ENCODE measurements at places on chromosomes 4 and X.
A peak's percentile ranks its signal among the peaks of the same experiment; 100 is the strongest.

DNA sequence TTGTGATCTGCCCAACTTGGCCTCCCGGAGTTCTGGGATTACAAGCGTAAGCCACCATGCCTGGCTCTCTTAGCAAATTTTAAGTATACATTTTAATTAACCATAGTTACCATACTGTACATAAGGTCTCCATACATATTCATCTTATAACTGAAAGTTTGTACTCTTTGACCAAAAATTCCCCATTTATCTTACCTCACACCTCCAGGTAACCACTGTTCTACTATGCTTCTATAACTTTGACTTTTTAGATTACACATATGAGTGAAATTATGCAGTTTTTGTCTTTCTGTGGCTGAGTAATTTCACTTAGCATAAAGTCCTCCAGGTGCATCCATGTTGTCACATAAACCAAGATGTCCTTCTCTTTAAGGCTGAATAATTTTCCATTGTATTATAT is 17.4 kb downstream of the C4orf51 start:
- no peak for DNase-seq

GRCh38 chrX:11244636-11245035 is 48.6 kb upstream of the AMELX start:
- DNase-seq: no peak

DNA sequence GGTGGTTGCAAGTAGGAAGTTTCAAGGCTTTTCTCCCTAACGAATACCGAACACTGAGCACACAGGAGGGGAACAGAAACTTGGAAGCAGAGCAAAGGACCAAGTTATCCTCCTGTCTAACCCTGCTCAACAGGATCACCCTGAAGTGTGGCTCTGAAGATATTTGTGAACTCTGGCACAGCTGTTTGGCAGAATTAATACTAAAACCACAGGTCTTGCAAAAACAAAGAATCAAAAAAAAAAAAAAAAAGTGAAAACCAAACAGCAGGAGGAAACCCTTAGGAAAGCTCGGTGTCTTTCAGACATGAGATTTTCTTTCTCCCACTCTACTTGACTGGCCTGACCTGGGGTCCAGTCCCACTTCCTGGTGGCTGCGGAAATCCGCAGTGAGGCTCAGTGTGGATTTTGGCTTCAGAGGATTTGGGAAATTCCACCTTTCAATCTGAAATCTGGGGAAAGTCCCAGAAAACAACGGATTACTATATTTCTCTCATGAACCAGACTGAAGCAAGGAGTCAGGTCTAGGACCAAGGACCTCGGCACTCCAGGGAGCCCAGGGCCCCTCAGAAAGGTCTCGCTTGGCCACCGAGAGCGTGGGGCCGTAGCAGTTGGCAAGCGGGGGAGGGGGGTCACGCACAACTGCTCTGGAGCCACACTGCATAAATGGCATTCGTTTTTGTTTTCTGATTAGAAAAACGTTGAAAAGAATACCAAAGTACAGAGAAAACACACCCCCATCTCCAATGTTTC is 867 bp downstream of the TIFA start:
- DNase-seq: peak; percentile 45

- no peak for DNase-seq
These were observed 242.7 kb upstream of the WDFY3 start for GRCh38 chr4:85209161-85209560.

DNA sequence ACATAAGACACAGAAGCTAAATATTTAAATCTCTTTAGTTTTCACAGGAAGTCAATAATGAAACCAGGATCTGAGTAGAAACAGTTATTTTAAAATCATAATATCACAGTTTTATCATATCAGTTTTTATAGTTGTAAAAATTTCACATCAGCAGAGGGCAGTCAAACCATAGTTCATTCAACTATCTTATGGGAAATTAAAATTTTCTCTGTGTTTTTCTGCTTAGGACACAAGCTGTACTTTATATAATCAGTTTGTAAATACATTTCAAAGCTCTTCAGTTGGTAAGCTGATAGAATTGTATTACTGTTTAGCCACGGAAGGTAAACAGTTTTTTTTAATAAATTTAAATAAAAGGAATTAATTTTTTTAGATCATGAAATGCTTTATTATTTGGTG is 204.8 kb upstream of the NUDT6 start:
- DNase-seq: no peak

DNA sequence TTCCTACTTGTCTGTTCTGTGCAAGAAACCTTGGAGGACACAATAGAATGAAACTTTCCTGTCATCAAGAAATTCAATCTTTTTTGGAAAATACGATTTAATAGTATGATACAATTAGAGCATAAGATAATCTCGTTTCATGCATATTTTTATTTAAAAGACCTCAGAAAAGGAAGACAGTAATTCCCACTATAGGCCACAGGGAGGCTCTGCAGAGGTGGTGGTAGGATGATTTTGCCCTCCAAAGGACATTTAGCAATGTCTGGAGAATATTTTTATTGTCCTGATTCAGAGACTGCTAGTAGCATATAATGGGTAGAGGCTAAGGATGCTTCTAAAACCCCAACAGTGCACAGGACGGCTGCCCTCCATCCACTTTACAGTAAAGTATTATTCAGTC is 68.7 kb downstream of the PAK3 start:
- DNase-seq: peak; percentile 18

- DNase-seq: peak; percentile 10
These were observed 313.6 kb upstream of the DDX53 start for GRCh38 chrX:22686138-22686541.

DNA sequence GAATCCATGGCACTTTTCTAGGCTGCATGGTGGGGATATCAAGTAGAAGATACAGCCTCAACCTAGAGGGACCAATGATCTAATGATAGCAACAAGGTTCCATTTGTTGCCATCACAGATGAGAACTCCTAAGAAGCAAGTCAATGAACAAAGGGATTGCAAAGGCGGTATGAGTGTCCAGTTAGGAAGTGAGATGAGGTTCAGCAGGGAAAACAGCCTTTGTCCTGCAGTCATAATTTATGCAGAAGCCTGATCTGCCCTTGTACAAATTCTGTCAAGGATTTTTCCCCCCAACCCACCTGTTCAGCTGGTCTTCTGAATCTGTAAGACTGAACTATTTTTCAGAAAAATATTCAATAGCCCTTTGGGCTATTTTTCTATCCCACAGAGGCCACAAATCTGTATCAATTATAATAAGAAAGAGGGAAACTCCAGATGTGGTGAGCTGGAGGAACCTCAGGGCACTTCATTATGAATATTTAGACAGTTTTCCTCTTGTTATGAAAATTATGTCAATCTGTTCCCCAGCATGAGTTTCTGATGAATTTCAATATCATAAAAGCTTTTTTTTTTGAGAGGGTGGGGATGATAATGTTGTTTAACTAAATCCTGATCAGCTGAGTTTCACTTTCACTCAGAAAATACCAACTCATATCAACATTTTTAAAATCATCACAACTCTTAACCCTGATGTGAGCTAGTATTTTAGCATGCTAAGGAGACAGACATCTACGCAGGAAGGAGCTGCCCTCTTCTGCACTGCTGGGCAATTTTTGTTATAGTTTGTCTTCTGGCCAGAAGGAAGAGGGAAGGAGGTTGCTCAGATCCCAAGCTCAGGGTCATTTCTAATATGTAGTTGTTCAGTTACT is 127.2 kb upstream of the MAP3K15 start:
- no peak for DNase-seq

DNA sequence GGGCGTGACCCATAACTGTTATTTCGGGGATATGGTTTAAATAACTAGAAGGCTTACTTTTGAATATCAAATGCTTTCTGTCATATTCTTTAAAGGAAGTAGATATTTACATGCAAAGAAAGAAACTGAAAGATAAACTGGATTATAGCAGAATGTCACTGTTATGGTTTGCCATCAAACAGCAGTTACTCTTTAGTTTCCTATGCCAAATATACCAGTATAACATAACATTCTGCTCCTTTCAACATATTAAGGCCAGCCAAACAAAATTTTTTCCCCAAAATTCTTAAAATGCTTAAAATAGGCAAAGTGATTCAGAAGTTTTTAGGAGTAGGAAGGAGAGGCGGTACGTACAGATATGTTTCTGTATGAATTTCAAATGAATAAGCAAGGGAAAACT is 27.0 kb downstream of the KDM6A start:
- DNase-seq: no peak

- DNase-seq: no peak
These were observed 222.6 kb downstream of the NDST4 start for GRCh38 chr4:114890773-114891172.

DNA sequence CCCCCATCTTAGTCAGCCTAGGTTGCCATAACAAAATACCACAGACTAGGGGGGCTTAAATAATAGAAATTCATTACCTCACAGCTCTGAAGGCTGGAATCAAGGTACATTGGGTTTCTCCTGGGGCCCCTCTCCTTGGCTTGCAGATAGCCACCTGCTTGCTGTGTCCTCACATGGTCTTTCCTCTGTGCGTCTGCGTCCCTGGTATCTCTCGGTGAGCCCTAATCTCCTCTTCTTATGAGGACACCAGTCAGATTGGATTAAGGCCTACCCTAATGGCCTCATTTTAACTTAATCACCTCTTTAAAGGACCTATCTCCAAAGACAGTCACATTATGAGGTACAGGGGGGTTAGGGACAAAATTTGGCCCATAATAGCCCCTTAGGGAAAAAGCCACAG is 98.0 kb downstream of the SH3KBP1 start:
- no peak for DNase-seq

DNA sequence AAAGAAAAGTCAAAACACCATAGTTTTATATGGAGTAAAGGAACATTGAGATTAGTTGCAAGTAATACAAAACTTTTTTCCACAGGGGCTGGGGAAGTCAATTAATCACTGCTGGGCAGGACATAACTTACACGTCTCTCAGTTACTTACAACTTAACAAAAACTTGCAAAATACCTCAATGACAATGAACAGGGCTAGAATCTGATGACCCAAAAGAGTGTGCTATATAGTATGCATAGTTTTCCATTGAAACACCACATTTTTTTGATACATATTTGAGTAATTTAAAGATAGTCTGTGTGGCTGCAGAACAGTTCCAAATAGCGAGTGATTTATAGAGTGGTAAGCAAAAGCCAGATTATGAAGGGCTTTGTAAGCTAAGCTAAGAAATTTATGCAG is 172.3 kb upstream of the TRPC5 start:
- DNase-seq: no peak

DNA sequence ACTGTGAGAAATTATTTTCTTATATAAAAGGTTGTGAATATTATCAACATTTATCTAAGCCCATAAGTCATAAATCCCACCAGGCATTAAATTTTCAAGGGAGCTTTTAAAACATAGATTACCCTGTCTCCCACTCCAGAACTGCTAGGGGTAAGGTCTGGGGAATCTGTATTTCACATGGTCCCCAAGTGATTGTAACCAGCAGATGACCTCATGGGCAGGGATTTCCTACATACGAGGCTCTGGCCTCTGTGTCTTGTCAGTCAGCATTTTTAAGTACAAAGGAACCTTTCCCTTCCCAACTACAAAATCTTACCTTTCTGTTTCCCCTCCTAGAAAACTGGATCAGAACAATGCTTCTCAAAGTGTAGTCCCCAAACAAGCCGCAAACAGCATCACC is 188.6 kb downstream of the TSPAN5 start:
- DNase-seq: no peak

DNA sequence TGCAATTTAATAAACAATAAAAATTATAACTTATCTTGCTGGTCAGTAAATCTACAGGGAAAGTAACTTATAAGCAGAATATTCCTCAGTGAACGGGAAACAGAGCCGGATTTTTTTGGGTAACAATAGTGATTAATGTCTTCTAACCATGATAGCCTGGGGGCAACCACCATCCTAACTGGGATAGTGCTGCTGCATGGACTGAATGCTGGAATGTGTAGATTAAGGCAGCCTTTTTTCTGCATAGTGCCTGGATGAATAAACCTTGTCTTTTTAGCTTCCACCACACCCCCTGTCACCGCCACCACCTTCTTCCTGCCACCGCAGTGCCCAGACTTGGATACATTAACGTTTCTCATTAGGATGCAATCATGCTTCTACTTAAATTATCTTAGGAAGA is 83.6 kb upstream of the LNX1 start:
- DNase-seq: no peak

DNA sequence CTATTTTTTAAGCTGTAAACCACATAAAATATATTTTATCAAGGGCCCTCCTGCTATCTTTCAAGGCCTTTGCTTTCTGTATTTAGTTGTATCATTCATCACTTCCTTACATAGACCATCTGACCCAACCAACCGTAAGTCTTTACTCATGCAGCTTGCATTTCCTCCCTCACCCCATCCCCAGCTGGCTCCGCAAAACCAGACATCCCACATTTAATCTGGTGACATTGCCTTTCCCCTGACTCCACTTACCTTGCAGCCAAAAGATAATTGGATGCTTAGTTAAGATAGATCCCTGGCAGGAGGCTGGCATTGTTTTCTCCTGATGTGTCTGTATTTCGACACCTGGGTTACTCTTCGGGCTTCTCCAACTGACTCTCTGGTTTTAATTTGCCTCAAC is 183.7 kb upstream of the LDB2 start:
- no peak for DNase-seq

- DNase-seq: no peak
These were observed 16.2 kb downstream of the GATB start for GRCh38 chr4:151744614-151745013.

DNA sequence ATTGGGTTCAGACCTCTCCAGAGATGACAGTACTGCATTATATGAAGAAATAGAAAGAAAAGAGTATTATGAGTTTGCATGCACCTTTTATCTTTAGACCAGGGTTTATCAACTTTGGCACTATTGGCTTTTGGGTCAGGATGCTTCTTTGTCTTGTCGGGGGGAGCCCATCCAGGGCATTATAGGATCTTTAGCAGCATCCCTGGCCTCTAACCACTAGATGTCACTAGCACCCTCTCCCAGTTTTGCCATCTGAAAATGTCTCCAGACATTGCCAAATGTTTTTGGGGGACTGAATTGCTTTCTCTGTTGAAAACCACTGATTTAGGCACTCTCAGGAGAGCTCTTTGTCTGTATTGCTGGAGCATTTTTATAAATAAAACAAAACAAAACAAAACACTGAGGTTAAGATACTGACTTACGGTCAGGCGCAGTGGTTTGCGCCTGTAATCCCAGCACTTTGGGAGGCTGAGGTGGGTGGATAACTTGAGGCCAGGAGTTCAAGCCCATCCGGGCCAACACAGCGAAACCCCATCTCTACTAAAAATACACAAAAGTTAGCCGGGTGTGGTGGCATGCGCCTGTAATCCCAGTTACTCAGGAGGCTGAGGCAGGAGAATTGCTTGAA is 23.6 kb downstream of the CA5B start:
- DNase-seq: peak; percentile 39

- DNase-seq: no peak
These were observed 137.8 kb upstream of the GPR101 start for GRCh38 chrX:137171626-137172025.

- peak; percentile 82 for DNase-seq
These were observed 564 bp downstream of the FAM149A start for GRCh38 chr4:186104890-186105646.

- no peak for DNase-seq
These were observed 52.6 kb downstream of the RNF150 start for GRCh38 chr4:141080668-141081067.

DNA sequence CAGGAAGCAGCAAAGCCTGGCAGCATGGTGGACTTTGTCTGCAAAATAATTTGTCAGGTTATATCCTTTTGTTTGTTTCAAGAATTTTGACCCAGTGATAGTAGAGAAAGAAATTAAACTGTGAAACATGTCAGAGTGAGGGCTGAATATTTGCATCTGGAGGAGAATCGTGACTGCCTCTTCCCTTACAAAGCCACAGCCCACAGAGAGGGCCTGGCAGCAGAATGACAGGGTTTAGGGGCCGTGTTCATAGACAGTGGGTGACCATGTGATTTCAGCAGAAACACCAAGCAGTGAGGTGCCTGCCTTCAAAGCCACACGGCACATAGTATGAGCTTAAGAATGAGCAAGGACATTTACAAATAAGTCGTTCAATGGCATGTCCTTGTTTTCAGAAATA is 24.4 kb upstream of the PLAC8 start:
- DNase-seq: no peak

All from D341Med (cell line).